ENCODE measurements at places on chromosomes 16 and 17. TPM values are rescaled to one million over a fixed set of nuclear protein-coding genes. Genes with fewer than 3 reads are reported as not detected.
A peak's percentile ranks its signal among the peaks of the same experiment; 100 is the strongest.

GRCh38 chr16:61289141-61289540 lies 747.1 kb downstream of the CDH8 start:
- DNase-seq = no peak

- DNase-seq = no peak
Observed at GRCh38 chr16:48745541-48745940, 135.6 kb upstream of the N4BP1 start.

DNA sequence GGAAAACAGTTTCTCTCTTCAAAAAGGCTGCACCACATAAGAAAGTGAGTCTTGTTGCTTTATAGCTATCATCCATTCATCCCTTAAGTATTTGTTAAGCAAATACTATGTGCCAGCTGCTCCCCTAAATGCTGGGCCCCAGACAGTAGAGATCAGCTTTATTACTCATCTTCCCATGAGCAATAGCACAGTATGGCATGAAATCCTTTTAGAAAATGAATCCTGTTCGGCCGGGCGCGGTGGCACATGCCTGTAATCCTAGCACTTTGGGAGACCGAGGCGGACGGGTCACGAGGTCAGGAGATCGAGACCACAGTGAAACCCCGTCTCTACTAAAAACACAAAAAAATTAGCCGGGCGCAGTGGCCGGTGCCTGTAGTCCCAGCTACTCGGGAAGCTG lies 99.5 kb downstream of the MYO1D start:
- DNase-seq = no peak

GRCh38 chr17:81534157-81535006 lies 6.2 kb downstream of the FSCN2 start:
- no peak for DNase-seq

DNA sequence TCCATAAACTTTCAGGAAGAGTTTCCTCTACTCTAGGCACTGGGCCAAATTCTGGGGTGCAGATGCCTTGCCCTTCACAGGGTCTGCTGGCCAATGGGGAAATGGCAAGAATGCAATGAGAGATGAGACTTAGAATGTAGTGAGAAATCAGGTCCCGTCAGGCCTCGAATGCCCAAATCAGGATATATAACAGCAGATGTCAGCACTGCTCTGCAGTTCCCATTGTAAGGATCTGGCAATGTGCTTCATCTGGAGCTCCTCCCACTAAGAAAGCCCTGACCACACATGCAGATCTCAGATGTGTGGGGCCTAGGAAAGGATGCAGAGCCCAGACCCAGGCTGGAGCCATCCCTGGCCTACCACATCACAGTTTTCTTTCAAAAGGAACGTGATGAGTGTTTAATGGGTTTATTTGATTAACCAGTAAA lies 13.9 kb upstream of the LPCAT2 start:
- DNase-seq = peak; percentile 77

DNA sequence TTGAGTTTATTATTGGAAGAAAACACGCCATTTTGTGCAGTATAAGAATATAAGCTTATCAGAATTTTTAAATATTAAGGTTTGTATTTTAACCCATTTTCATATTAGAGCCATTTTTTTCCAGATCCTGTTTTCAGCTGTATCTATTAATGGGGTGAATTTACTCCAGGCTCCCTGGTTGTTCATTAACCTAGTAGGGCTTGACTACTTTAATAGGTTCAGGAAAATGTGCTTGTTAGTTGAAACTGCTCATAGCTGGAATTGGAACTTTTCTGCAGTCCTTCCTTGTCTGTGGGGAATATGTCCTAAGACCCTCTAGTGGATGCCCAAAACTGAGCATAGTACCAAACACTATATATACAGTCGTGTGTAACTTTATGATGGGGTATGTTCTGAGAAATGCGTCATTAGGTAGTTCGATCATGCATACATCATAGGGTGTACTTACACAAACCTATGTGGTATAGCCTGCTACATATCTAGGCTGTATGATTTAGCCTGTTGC lies 28.0 kb downstream of the NFAT5 start:
- no peak for DNase-seq

The EVPLL gene
- total RNA-seq = not detected

GRCh38 chr16:57188711-57189002 lies 2.5 kb downstream of the RSPRY1 start:
- DNase-seq = no peak

GRCh38 chr16:695355-696089 lies 5.3 kb upstream of the WDR24 start:
- DNase-seq = peak; percentile 57

- no peak for DNase-seq
Observed at GRCh38 chr16:64182985-64183384, 938.9 kb downstream of the CDH11 start.

The RAB11FIP4 gene
- 5.5 TPM for total RNA-seq

The KRTAP9-1 gene
- not detected for total RNA-seq

DNA sequence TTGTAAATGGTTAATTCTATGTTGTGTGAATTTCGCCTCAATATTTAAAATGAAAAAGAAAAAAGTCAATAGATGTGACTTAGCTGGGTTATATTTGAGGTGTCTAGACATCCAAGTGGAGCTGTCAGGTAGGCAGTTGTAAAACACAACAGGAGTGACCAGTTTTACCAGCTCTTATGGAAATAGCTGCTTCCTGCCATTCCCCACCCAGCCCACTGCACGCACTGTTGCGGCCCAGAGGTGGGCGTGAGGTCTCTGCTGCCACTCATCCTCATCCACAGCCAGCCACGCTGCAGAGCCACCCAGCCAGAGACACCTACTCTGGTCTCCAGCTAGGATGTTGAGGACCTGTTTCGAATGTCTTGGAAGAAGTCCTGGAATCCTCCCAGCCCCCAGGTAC lies 3.4 kb upstream of the CARD14 start:
- DNase-seq = no peak

GRCh38 chr17:35519439-35519838 lies 18.0 kb downstream of the SLFN12L start:
- DNase-seq = no peak

DNA sequence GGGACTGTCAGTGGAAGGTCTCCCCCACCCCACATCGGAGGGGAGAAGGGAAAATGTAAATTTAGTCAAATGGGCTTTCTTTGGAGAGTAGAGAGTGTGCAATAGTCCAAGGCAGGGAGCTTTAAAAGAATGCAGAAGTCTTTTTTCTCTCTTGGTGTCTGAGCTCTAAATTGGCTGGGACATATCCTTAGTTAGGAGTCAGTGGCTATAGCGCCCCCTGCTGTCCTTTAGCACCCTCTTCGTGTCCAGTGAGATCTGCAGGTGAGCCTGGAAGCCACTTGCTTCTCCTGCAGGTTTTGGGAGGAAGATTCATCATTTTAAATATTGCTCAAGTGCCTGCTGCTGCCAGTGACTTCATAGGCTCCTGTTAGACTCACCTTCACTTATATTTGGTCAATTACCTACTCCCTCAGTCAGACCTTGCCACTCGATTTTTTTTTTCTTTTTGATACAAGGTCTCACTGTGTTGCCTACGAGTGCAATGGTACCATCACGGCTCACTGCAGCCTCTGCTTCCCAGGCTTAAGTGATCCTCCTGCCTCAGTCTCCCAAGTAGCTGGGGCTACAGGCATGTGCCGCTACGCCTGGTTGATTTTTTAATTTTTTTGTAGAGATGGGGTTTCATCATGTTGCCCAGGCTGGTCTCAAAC lies 174.8 kb downstream of the PRKCB start:
- DNase-seq = peak; percentile 73

DNA sequence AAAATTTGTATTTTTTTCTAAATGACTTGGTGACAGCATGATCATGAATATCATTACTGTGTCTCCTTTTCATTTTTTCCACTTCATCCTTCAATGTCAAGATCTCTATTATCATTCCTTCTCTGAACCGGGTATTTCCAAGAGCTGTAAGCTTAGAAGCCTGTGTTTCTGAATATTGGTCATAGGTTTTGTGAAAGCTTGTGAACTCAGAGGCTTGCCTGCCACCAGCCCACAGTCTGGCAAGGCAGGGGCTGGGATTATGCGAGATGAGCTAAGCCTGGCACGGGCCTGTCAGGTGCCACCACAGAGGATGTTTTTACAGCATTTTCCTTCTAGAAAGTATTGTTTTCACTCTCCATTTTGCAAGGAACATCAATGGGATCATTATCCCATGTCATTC lies 92.8 kb downstream of the MYH10 start:
- DNase-seq = no peak
